ENCODE measurements at places on chromosomes 16 and 17.

DNA sequence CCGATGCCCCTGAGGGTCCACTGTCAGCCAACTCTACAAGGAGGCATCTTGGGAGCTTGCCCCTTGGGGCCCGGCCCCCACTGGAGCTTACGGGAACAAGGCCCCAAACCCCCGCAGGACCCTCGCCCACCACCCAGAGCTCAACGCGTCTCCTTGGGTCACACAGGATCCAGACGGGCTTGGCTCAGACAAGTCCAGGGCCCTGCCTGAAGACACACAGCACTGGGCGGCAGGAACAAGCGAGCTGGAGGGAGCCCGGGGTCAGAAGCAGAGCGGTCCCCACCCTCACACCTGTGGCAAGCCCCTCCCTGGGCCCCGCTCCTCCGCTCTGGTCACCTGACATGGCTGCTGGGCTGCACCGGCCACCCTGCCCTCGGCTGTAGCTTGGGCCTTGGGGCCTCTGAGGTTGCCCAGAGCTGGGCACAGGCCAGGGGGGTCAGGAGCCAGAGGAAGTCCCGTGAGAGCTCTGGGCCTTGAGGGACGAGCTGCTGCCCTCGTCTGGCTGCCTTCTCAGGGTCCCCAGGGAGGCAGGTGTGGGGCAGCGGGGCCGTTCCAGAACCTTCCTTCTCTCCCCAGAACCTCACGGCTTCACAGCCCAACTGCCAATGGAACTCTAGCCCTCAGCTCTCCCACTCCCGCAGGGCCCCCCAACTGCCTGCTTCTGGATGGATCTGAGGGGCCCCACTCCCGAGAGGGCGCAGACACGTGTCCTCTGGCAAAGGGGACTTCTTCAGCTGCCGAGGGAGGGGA is at the start of gene CCDC154:
CCDC154 (minus strand) TSS at position 577 of the 750 bp plus-strand sequence; CDS start at position 343, 234 bp downstream.
- DNase-seq, result no peak

- no peak for DNase-seq
These were observed 1.8 kb upstream of the OR1E1 start for GRCh38 chr17:3400055-3400454.

DNA sequence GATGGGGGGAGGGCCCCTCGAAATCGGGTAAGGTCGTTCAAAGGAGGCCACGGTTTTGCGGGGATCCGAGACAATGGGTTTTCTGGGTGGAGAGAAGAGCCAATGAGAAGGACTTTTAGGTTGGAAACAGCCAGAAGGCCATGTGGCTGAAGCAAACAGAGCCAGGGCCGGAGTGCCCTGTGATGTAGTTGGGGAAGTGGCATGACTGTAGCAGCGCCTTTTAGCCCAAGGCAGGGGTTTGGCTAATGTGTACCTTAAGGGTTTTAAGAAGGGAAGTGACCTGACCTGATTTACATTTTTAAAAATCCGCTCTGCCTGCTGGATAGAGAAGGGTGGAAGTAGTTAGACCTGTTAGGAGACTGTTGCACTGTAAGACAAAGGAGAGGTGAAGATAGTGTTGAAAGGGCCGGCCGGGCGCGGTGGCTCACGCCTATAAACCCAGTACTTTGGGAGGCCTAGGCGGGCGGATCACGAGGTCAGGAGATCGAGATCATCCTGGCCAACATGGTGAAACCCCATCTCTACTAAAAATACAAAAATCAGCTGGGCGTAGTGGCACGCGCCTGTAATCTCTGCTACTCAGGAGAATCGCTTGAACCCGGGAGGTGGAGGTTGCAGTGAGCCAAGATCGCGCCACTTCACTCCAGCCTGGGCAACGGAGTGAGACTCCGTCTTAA is 1.0 kb downstream of the LYRM1 start:
- peak; percentile 54 for DNase-seq

DNA sequence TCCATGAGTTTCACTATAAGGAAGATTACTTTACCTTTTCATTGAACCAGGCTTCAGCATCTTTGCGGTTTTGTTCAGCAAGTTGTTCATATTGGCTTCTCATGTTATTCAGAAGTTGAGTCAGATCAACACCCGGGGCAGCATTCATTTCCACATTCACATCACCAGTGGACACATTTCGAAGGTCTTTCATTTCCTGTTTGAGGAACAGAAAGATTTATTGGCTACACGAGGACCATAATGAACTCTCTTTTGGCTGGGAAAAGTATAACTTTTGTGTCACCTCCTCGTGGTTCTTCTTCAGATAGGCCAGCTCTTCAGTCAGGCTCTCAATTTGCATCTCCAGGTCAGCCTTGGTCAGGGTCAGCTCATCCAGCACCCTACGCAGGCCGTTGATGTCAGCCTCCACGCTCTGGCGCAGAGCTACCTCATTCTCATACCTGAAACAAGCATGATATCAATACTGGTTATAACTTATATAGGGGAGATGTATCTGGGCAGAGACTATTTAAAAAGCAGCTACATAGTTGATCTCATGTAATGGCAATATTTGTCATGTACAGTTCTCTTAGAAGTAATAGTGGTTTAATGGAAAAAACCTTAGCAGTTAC is 2.1 kb downstream of the KRT10 start:
- no peak for DNase-seq

DNA sequence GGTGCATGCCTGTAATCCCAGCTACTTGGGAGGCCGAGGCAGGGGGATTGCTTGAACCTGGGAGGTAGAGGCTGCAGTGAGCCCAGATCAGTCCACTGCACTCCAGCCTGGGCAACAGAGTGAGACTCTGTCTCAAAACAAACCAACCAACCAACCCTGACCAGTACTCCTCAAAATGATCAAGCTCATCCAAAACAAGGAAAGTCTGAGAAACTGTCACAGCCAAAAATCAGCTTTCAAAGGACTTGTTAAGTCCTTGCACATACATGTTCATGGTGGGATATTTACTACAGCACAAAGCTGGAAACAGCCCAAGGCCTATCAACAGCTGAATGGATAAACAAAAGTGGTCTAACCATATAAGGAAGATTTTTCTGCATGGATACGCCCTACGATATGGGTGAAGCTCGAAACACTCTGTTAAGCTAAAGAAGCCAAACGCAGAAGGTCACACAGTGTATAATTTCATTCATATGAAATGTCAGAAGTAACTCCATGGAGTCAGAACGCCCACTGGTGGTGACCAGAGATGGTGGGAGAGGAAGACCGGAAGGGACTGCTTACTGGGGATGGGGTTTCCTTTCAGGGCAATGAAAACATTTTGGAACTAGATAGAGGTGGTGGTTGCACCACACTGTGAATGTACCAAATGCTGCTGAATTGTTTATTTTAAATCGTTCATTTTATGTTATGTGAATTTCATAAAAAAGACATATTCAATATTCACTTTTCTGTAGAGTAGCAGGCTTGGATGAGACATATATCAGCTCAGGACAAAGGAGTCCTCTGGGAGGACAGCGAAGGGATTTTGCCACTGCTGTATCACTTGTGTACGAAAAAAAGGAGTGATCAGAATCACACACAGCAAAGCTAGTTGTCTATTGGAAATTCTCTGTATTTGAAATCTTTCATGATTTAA is 17.7 kb downstream of the CCL17 start:
- DNase-seq, result peak; percentile 54

- DNase-seq, result no peak
These were observed 37.8 kb downstream of the PAFAH1B1 start for GRCh38 chr17:2631211-2631610.

DNA sequence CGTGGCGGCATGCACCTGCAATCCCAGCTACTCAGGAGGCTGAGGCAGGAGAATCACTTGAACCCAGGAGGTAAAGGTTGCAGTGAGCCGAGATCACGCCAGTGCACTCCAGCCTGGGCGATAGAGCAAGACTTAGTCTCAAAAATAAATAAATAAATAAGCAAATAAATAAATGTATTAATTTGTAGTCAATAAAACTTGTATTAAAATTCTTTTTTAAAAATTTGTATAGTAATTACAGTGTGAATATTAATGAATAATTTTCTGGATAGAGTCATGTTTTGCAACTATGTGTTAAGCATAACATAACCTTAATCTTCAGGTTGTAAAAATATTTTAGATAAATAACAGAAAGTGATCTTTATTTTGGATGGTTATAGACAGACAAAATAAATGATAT is 27.2 kb upstream of the DUSP14 start:
- DNase-seq, result no peak

DNA sequence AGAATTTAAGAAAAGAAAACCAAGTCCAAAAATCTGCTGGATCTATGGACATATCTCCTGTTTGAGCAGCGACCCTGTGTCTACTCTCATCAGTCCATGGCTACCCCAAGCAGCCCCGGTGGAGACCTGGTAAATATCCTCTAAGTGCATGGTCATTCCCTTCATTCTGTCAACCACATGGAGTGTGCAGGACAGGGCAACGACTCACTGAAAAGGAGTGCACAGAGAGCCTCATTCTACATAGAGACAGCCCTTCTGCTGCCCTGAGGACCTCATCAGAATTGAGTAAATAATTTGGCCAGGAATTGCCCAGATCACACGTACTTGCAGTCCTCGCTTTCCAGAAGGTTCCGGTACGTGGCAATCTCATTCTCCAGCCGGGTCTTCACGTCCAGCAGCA is 3.0 kb downstream of the KRT38 start:
- no peak for DNase-seq

GRCh38 chr17:60585887-60586286 is 14.1 kb upstream of the PPM1D start:
- DNase-seq, result no peak

DNA sequence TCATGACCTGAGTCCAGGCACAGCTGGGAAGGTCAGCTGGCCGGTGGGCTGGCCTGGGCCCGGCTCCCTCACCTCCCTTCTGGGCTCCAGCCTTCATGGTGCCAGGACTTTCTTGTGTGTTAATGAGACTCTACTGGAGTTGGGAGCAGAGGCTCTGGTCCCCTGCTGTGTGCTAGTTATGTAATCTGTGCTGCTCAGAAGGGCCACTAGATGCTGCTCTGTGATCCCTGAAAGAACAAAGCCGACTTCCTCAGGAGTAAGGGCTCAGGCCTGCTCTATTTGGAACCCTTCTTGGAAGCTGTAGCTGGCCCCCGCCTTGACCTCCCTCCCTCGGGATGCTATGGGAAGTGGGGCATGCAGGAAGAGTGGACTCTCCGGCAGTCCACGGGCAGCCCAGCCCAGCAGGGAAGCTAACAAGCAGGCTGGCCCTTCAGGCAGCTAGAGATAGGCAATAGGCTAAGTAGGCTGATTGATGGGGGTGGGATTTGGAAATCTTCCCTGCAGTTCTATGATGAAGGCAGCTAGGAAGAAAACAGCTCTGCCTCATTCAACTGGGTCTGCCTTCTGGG is 3.3 kb upstream of the CDK5R1 start:
- peak; percentile 75 for DNase-seq

DNA sequence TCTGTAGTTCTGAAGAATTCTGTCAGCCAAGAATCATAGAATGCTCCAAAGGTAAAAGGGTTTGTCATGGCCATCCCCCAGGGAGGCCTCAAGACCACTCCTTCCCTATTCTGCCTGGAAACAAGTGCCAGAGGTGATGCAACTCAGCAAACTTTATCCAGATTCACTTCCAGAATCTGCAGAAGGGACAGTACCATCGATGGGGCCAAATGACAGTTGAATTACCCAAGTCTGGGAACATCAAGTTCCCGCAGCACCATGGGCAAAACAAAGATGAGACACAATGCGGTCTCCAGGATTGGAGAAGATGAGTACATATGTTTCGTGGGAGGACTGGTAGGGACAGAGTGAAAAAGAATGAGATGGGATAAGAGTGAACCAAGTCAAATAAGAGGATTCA is 13.7 kb upstream of the TAT start:
- no peak for DNase-seq

- no peak for DNase-seq
These were observed 13.7 kb downstream of the GLP2R start for GRCh38 chr17:9839433-9839832.

- no peak for DNase-seq
These were observed 209.3 kb downstream of the HS3ST3B1 start for GRCh38 chr17:14510136-14510535.

DNA sequence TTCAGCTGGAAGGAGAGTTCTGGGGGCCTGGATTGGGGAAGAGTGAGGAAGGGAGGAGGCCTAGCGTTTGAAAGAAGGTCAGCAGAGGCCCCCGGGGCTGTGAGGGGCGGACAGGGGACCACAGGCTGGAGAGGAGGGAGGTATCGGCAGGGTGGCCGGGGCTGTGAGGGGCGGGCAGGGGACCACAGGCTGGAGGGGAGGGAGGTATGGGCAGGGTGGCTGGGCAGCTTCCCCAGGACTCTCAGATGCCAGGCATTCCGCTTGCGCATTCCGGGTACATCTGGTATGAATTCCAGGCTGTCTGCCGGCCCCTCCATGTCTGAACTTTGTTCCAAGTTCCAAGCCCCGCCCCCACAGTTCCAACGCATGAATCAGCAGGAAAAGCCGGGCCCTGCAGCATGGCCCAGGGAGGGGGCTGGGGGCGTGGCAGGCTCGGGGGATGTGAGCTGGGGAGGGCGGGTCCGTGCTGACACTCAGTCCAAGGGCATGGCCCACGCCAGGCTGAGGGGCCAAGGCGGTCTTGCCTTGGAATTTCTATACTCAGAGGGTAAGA is 4.3 kb upstream of the TLCD2 start:
- DNase-seq, result peak; percentile 76

DNA sequence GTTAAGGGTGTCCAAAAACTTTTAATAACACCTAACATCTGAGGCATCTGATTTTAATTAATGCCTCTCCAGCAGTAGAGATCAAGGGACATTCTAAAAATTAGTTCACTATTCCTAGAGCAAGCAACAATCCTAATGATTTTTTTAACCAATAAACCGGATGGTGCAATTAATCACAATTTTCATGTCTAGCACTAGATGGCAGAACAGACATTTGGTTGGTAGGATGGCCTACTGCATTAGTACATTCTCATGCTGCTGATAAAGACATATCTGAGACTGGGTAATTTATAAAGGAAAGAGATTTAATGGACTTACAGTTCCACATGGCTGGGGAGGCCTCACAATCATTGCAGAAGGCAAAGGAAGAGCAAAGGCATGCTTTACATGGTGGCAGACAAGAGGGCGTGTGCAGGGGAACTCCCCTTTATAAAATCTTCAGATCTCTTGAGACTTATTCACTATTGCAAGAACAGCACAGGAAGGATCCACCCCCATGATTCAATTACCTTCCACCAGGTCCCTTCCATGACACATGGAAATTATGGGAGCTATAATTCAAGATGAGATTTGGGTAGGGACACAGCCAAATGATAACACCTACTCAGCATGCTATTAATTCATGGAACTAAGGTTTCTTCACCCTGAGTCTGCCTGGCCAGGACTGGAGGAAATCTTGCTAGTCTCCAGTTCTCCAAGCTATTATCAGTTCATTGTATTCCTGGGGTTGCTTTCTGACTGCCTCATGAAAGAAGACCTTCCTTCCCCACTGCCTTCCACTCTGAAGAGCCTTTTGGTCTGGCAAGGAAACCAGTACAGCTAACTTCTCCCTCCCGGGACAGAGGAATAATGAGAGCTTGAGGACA is 24.8 kb downstream of the HS3ST3A1 start:
- DNase-seq, result no peak
